GM19239 (cell line): ENCODE measurements at places on chromosomes 6 and 20.

DNA sequence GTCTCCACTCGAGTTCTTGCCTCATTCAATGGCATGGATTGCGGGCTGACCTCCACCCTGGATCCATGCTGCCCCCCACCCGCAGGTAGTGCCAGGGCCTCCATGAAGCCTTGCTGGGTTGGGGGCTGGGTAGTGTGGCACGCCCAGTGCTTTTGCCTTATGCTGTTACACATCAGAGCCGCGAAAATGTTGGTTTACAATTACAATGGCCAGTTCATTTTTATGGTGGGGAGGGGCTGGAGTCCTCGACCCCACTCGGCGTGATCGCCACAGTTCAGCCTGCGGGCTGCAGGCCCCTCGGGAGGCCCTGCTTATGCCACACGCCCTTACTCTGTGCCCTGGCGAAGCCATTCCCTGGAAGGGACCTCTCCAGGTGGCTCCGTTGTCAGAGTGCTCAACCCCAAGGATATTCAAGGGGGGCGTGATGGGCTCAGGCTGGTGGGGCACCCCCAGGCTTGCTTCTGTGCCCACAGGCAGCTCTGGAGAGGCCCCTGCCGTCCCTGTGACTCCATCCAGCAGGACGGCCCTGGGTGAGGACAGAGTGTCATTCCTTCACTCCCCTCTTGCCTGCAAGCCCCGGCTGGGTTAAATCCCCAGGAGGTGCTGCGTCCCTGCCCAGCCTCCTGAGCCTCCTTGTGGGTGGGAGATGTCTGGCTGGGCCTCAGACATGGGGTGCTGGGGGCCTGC lies 14.8 kb downstream of the ITPA start:
- DNase-seq = no peak

DNA sequence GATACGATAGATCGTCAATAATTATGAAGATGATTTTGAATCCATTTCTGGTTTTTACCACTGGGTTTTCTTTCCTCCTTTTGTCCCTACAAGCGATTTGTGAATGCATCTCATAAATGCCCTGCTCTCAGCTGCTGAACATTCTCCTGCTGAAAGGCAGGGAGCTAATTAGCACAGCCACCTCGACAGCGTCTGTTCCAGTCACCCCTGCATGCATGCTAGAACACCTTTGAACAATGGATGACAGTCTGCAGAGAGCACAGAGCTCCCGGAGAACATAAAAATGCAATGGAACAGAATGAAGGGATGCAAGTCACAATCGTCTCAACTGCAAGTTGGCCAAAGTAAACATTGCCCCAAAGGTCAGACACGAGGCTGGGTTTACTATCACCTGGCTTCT lies 105.8 kb downstream of the SLC35B3 start:
- DNase-seq = no peak

DNA sequence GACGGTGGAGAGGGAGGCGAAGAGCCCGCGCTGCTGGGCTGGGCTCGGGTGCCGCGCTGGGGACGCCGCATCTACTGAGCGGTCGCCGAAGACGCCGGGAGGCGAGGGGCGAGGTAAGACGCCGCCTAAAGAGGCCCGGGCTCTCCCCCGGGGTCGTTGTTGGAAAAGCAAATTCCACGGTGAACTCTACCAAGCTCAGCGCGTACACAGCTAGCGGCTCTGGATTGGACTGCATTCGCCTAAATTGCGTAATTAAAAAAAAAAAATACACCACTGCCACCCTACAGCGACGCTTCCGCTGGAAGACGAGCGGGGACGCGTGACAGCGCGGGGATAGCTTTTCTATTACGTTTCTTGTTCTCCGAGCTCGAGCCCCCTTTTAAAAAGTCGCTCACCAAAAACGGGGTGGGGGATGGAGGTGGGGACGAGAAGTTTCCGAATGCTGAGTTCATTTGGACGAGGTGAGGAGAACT lies 92.0 kb upstream of the PRDM1 start:
- DNase-seq = no peak

GRCh38 chr6:108353853-108354252 lies 59.0 kb downstream of the AFG1L start:
- no peak for DNase-seq

- no peak for DNase-seq
Observed at GRCh38 chr20:41654292-41654691, 36.1 kb upstream of the CHD6 start.

DNA sequence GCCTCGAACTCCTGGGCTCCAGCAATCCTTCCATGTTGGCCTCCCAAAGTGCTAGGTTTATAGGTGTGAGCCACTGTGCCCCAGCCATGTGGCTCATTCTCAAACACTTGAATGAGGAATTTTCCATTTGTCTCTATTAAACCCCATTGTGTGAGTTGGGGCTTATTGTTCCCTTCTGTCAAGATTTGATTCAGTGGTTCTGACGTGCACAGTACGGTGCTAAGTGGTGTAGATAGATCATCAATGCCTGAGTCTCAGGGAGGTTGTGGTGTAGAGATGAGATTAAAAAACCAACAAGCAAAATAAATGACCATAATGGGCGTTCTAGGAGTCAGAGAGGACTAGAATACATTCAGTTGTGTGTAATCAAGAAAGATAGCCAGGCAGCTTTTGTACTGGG lies 335.6 kb downstream of the PRL start:
- DNase-seq = no peak

GRCh38 chr6:131997429-131998153 lies 46.4 kb upstream of the CCN2 start:
- no peak for DNase-seq

DNA sequence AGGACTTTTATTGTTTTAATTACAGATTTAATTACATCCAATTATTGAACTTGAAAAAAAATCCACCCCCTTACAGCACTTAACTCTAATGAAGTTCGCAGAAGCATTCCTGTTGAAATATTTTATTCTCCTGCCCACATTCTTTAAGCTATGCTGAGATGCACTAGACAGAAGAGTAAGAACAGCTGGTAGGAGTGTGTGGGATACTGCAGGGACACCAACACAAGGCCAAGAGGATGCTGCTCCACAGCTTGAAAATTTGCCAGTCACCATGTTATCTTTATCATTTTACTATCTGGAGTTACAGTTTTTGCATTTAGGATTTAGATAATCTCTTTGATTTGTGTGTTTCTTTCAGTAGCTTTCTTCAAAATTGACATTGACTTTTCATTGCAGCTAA lies 180.7 kb downstream of the EPHA7 start:
- DNase-seq = no peak

GRCh38 chr6:161951126-161951525 lies 677.3 kb upstream of the AGPAT4 start:
- no peak for DNase-seq

GRCh38 chr6:146472918-146473317 lies 70.7 kb upstream of the RAB32 start:
- no peak for DNase-seq

- DNase-seq = no peak
Observed at GRCh38 chr20:47782920-47783552, 2.2 kb downstream of the SULF2 start.

DNA sequence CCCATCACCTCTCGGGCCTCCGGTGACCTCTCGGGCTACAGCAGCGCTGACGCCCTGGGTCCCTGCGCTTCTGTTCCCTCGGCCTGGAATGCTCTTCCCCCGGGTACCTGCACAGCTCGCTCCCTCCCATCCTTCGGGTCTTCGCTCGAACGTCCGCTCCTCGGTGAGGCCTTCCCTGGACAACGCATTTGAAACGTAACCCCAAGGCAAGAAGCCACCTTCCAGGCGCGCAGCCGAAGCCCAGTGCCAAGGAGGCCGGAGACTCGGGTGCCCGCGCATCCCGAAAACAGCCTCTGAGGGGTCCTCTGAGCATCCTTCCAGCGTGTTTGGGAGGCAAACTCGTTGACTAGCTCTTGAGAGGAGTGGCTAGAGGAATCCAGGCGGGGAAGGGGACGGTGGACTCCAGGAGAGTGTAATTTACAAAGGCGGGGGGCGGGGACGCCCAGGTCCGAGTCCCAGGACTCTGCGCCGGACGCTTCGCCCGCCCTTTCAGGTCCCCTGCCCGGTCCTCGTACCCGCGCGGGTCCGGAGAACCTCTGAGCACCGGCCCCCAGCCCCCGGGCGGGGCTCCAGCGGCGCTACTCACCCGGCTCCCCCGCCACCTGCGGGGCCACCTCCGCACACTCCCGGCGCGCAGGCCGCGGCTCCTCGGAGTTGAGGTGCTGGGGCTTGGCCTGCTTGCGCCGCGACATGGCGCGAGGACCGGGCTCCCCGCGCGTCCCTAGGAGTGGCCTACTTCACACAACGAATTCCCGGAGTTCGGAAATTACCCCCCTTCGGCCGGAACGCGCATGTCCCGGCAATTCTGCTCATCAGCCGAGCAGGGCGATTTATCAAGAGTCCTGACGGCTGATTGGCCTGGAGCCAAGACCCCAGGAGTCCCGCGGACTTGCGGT lies 86.8 kb downstream of the ZFP64 start:
- no peak for DNase-seq

DNA sequence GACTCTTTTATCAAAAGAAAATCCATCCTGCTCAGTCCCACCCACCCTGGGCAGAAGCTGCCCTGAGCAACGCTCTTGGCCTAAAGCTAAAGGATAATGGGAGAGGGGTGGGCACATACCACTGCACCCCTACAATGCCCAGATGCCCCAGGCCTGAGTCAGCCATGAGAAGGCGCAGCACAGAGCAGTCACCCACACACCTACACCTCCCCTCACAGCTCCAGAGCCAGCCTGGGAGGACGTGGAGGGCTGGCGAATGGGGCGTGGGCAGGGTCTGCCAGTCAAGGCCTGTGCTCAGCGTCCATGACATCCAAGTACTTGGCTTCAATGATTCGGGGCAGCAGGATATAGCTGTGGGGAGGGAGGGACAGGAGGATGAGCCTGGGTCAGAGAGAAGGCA lies 11.5 kb downstream of the SLC4A11 start:
- no peak for DNase-seq

DNA sequence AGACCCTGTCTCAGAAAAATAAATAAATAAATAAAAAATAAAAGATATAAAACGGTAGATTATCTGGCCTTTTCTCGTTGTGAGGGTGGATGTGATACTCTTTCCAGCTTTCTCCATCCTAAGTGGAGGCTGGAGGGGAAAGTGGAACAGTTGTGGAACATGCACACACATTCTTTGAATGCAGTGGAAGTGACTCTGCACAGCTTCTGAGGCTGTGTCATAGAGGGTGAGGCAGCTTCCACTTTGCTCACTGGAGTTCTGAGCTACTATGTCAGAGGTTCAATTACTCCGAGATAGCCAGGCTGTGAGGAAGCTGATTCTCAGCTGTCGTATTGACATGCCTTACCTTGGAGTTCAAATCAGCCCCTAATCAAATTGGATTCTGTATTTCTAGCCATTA lies 82.2 kb downstream of the CHMP4B start:
- DNase-seq = no peak

GRCh38 chr6:3208098-3208774 lies 19.2 kb downstream of the TUBB2B start:
- no peak for DNase-seq

GRCh38 chr20:34541264-34541901 lies 17.1 kb upstream of the MAP1LC3A start:
- no peak for DNase-seq

- DNase-seq = no peak
Observed at GRCh38 chr6:44657206-44657819, 269.8 kb downstream of the CDC5L start.

DNA sequence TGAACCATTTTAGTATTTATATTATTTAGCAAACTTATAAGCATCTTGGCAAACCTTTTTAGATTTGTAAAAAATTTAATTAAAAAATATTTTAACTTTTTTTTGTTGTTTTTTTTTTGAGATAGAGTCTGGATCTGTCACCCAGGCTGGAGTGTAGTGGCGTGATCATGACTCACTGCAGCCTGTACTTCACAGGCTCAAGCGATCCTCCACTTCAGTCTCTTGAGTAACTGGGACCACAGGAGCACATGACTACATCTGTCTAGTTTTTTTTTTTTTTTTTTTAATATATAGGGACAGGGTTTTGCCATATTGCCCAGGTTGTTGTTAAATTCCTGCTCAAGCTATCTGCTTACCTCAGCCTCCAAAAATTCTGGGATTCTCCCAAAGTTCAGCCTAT lies 161.1 kb downstream of the EYS start:
- DNase-seq = no peak

DNA sequence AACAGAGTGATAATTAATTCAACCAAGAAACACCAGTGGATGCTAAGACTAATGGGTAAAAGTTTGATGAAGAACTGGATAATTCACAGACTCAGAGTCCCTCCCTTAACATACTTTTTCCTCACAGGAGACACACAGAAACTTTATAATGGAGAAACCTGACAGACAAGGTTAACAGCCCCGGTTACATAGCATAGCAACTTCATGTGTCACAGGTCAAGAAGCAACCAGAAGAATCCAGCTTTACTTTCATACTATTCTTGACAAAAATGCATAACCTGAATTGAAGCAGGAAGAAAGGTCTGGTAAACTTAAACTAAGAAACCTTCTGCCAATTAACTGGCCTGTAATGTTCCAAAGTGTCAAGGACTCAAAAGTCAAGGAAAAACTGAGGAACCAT lies 375.9 kb downstream of the RNF144B start:
- no peak for DNase-seq

DNA sequence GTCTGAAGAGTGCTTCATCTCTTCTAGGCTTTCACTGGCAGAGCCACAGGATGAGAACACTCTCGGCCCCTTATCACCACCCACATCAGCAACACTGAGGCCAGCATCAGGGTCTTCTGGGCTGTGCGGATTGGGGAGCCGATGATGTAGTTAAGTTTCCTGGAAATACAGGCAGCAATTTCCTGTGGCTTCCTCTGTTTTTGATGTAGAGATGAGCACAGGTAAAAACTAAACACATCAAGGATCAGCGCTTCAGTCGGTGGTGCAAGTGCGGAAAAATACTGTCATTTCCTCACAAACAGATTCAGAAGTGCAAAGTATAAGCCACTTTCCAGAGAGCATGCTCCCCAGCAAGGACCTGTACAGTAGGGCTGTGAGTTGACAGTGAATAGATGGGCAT lies 62.6 kb downstream of the BACH2 start:
- DNase-seq = no peak

- no peak for DNase-seq
Observed at GRCh38 chr6:37429352-37429750, 3.7 kb upstream of the CMTR1 start.

- no peak for DNase-seq
Observed at GRCh38 chr6:139372326-139373153, 1.9 kb downstream of the CITED2 start.

DNA sequence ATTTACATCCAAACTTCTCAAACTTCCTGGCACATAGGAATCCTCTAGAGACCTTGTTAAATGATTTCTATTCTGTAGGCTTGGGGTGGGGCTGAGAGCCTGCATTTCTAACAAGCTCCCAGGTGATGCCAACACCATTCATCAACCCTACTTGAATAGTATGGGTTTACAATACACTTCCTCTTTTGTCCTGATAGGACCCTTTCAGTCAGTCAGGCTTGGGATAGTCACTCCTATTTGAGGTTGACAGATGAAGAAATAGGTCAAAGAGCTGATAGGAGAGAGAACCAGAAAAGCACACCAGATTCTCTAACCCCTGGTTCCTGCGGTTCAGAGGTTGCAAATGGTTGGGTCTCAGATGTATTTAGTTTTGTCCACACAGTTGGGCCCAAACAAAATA lies 273.4 kb downstream of the TSHZ2 start:
- DNase-seq = no peak
